ENCODE measurements at places on chromosomes 3 and 15.

GRCh38 chr3:112042842-112043280 is 8.3 kb downstream of the TMPRSS7 start:
- peak; percentile 71 for DNase-seq

- no peak for DNase-seq
Measured at GRCh38 chr3:169044331-169045113, 619.0 kb downstream of the MECOM start.

DNA sequence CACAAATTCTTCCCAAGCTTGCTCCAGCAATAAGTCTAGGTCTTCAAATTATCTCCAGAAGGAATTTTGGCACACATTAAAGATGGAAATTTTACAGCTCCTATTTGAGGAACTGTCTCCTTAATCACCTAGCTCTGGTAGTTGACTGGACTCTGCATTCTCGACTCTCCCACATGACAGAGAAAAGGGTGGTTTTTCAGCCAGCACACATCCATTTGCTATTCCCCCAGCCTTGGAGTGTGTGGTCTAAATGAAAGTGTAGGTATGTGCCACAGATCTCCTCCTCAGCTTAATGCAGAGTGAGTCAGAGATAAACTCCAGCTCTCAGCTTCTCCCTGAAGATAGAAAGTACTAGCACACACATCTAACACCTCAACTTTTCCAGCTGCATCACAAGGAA is 62.2 kb upstream of the ALCAM start:
- DNase-seq = no peak

GRCh38 chr3:185820973-185821758 is 3.7 kb downstream of the IGF2BP2 start:
- no peak for DNase-seq

- no peak for DNase-seq
Measured at GRCh38 chr3:186261638-186262037, 100.4 kb downstream of the DGKG start.

GRCh38 chr3:171829841-171830517 is 13.2 kb upstream of the TMEM212 start:
- DNase-seq = peak; percentile 42

GRCh38 chr3:194352667-194353246 is 1.6 kb upstream of the CPN2 start:
- DNase-seq = no peak

DNA sequence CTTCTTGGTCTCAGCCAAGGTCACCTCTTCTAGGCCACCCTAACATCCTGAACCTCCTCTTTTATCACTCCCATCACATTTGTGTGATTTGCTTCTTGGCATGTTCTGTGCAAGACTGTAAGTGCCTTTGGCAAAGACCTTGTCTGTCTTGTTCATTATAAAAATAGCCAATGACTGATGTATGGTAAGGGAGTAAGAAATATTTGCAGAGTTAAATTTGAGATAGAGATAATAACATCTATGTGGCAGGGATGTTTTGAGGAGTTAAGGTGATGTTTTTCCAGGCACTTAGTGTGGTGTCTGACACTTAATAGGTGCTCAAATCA is 202.3 kb downstream of the CADPS start:
- no peak for DNase-seq

DNA sequence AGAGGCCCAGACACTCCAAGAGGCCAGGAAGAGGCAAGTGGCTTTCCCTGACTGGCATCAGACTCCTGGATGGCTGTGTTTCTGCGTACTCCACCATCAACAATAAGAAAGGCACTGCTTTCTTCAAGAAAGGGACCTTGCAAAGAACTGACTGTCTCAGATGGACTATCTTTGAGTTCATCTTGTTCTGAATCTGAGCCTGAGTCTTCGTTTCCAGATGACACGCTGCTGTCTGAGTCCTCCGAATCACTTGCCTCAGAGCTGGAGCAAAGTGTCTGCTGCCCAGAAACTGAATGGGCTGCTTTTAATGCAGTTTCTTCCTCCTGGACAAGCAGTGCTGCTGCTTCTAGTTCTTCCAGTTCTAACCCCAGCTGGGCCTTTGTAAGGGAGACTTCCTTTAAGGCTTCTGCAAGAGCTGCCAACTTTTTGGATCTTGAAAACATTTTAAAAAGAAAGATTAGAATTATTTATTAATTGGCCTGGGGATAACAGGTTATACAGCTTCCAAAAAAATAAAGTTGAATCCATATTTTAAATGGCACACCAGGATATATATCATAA is 97.8 kb downstream of the SHQ1 start:
- no peak for DNase-seq
